Transverse colon (tissue), 4 donors: ENCODE measurements at places on chromosomes 5 and 9. TPM values are rescaled to one million over a fixed set of nuclear protein-coding genes. Genes with fewer than 3 reads are reported as not detected.

GRCh38 chr5:136022965-136023364, 5.8 kb upstream of the TGFBI start:
- H3K4me3 ChIP-seq = no peak overlapping the region
- no peak overlapping the region for H3K27ac ChIP-seq
- DNase-seq = no peak
- H3K27me3 ChIP-seq = no peaks in the 10 kb centered on the region

- no peaks in the 10 kb centered on the region for H3K27me3 ChIP-seq
- no peaks in the 10 kb centered on the region for H3K36me3 ChIP-seq
- H3K4me1 ChIP-seq = peaks cover 40% of the 10 kb centered on the region
- H3K4me3 ChIP-seq = peak overlapping the region; percentile 97
- peak; percentile 83 for DNase-seq
- H3K27ac ChIP-seq = peak overlapping the region; percentile 100
Observed at GRCh38 chr5:140175367-140176030, 511 bp downstream of the CYSTM1 start.

GRCh38 chr9:2638871-2639673, 17.5 kb downstream of the VLDLR start:
- no peaks in the 10 kb centered on the region for H3K27me3 ChIP-seq
- no peak overlapping the region for H3K27ac ChIP-seq
- DNase-seq = no peak
- H3K4me3 ChIP-seq = no peak overlapping the region
- no peaks in the 10 kb centered on the region for H3K36me3 ChIP-seq

DNA sequence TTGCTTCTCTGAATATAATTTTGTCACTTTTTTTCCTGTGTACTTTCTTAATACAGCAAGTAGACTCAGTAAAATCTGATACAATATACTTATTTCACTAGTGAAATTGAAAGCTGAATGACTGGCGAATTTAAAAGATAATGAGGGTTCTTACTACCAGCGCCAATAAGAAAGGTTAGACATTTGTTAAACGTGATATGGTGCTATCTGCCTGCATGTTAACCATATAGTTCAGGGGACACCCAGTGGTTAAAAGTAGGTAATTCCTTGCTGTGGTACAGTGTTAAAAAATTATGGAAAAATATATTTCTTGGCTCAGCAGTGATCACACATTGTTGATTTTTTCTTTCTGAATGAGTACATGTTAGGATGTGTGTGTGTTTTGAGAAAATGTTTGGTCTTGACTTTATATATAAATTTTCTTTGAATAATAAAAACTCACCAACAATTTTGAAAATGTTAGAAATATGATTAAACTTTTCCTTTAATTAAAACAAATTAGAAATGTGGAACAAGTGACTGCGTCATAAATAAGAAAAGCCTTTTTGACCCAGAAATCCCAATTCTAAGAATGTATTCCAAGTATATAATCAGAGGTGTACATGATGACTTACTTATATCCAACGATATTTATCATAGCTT, 25.8 kb downstream of the CAST start:
- no peak for DNase-seq
- peaks cover 5% of the 10 kb centered on the region for H3K4me1 ChIP-seq
- no peak overlapping the region for H3K4me3 ChIP-seq

NIM1K gene
- not detected for total RNA-seq

FAT2 gene
- total RNA-seq = not detected

CENPH gene
- not detected for total RNA-seq
